Umbilical cord (tissue), 2 donors: ENCODE measurements at places on chromosomes 5 and 9.

DNA sequence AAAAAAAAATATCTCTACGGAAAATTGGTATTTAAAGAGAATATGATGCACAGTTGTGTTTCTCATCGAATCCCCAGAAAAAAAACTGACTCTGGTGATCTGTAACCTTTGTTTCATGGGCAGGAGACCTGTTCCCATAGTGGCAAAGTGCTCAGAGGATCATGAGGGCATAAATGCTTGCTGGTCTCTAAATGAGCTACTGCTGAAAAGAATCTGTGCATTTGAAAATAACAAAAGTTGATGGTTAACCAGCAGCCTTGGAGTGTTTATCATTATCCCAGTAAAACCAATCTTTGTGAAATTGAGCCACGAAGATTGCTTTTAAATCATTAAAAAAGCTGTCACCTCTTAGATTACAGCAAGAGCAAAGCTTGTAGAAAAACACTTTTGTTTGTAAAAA is 775.4 kb downstream of the MTRR start:
- no peak for DNase-seq

- no peak for DNase-seq
Observed at GRCh38 chr5:155087036-155087435, 73.5 kb downstream of the KIF4B start.

DNA sequence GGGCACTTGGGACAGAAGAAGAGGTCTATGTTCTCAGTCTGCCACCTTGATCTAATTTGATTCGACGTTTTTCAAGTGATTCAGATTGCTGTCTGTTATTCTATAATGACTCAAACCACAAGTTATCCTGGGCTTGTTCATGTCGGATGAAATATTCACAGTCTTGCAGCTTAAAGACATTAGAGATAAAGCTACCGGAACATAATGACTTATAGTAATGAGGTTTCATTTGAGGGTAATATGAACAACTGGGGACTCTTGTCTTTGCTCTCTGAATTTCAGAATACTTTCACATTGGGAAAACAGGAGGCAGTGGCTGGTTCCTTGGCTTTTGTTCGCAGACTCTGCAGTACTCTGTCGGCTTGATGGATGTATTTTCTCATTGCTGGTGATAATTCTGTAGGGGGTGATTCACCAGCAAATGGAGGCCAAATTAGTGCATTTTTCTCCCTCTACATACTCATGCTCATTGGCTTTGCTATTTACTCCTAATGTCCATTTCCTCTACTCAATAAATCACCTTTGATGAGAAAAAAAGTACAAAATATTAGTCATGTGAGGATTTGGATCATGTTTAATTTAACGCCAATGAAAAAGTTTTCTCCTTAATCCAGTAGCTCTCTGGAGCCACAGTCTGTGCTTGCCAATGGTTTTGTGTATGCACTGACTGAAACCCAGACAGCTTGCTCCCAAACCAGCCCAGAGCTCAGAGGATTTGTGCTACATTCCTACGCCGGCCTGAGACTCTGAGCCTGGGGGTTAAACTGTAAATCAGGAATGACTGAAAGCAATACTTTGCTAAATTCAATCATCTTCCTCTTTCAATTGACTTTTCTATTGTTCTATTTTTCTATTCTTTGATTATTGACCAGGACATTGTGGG is 154.7 kb upstream of the ANKH start:
- peak; percentile 78 for DNase-seq

- no peak for DNase-seq
Observed at GRCh38 chr9:135550344-135550918, 4.5 kb downstream of the OBP2A start.

GRCh38 chr9:99222416-99223270 is 561 bp downstream of the SEC61B start:
- DNase-seq = peak; percentile 35

- DNase-seq = peak; percentile 49
Observed at GRCh38 chr9:105141146-105141975, 103.1 kb upstream of the SLC44A1 start.

DNA sequence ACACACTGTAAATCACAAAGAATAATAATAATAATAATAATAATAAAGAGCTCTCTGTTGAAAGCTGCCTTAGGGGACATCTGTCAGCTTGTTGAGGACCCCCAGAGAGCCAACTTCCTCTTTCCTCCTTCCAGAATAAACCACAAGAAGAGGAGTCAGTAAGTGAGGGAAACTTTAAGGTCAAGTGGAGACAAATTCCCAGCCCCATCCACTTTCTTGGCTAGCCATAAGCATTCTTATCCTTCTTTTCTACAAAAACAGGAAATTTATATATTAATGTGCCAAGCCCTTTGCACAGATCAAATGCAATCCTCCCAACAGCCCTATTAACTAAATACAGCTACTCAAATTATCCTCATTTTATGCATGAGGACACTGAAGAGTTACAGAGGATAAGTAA is 9.4 kb upstream of the C5orf58 start:
- DNase-seq = no peak

DNA sequence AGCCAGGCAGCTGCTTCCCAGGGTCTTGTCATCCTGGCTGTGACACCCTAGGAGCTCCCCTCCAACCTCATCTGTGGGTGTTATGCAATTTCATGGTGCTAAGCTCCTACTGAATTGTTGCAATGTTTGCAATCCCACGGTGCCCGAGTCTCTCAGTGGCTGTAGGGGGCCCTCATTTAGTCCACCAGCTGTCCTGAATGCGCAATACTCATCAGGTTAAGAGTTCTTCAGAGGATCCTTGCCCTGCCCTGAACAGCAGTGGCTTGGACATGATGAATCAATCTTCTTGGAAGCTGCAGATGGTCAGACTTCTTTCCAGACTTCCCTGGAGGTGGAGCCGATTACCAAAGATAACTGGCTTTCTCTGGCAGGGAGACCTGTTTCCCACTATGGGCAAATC is 584.1 kb downstream of the CCDC171 start:
- DNase-seq = no peak

- no peak for DNase-seq
Observed at GRCh38 chr5:56983593-56984361, 31.9 kb upstream of the MIER3 start.

DNA sequence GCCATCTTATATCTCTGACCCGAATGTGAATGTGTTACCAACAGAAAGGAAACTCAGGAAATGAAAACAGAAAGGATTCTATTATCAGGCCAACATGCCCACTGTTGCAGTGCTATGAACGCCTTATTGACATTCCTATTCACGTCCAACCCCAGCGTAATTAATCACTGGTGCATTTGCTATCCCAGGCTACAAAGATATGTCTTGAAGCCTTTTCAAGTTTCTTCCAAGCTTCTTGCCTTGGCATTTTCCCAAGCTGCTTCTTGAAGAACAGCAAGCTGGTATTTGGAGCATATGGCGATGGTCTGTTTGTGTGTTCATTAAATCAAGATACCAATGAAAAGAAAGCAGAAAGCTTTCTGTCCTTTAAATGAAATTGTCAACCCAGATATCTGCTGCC is 579.2 kb upstream of the ZNF462 start:
- DNase-seq = peak; percentile 18

DNA sequence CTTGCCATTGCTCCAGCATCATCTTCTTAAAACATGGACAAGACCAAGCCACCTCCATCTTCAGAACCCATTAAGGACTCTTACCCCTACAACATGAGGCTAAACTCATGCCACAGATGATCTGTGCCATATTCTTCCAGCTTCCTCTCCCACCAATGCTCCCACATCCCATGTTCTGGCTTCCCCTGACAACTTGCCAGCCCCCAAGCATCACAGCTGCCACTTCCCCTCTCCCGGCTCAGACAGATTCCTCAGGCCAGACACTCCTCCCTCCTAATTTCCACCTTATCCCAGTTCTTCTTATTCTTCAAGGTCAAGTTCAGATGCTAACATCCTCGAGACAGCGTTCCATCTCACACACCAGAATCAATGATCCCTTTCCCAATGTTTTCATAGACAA is 57.8 kb downstream of the ANKH start:
- no peak for DNase-seq

DNA sequence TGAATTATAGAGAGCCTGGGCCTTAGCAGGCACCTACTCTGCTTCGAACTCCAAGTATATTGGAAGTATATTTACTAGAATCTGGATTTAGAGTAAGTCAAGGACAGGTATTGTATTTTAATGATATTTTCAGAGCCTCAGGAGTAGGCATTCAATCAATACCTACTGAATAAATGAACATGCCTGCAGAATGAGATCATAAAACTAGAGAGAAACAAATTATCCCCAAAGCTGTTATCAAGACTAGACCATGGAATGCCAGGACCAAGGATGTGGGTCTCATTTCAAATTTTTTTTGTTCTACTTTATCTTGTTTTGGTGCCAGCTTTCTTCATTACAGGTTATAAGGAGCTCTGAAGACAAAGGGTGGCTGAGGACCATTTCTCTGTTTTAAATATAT is 66.0 kb downstream of the GDNF start:
- DNase-seq = no peak

DNA sequence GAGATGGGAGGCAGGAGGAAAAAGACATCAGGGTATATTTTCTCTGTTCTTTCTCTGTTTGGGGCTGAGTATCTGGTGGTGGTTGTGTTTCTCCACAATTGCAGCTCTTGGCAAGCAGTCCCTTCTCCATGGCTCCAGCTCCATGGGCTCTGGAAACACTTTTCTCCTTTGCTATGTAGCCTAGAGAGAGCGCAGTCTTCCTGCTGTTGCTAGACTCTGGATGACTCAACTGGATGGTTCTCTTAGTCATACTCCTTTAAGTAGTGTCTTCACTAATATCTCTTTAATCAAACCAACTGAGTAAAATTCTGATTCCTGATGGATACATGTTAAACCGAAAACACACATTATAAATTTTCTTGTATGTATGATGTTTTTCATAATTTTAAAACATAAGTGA is 3.3 kb upstream of the PLGRKT start:
- no peak for DNase-seq

- DNase-seq = peak; percentile 83
Observed at GRCh38 chr5:126920291-126920690, 110.1 kb downstream of the MARCHF3 start.

DNA sequence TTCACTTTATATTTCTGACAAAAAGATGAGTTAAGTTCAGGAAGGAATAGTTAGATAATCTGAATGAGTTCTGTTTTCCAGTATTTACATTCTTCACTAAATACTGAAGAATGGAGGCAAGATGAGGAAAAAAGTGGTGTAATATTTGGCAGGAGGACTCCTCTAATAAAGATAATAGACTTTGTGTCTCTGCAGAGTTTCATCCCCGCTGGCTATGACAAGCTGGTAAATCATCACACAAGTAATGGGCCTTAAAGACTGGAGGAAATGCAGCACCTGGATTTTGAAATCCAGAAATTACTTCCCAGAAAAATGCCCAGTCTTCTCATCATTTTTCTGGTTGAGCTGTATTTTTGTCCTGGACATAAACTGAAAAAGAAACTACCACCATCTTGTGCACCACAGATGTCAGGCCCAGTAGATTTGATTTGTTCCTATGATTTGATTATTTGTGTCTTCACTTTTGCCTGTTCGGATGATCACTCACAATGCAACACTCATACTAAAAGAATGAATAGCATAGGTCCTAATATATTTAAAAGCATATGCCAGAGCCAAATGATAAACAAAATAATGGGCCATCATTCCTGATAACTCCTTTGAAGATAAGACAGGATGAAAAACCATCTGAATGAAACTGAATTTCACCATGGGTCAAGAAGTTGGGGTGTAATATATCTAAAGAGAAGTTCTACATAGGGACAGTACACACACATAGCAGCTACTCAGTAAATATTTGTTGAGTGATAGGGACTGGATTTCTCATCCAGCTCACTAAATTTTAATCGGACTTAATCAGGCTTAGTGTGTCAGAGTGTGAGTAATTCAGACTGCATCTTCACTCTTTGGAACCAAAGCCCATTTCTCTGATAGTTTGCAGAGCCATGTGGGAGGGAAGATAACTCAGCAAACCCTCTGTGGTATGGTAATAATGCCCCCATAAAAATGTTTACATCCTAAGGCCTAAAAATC is 200.5 kb downstream of the HINT1 start:
- peak; percentile 91 for DNase-seq

DNA sequence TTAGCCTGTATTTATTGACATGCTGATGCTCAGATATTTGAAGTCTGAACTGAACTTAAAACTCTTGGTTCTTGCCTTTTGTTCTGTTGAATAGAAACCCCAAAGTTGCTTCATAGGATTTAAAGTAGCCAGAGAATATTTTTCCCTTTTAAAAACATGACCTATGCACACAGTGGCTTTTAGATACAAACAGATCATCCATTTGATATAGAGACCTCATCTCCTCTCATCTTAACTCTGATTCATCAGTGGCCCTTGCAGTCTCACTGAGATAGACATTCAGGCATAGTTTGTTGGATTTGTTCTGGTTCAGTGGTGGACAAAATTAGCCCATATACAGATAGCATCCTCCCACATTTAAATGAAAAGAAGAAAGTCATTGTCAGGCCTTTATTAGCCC is 43.5 kb upstream of the PJA2 start:
- DNase-seq = no peak

- no peak for DNase-seq
Observed at GRCh38 chr9:117597977-117598376, 106.2 kb upstream of the TLR4 start.

GRCh38 chr9:17004500-17004899 is 130.3 kb upstream of the CNTLN start:
- DNase-seq = no peak

DNA sequence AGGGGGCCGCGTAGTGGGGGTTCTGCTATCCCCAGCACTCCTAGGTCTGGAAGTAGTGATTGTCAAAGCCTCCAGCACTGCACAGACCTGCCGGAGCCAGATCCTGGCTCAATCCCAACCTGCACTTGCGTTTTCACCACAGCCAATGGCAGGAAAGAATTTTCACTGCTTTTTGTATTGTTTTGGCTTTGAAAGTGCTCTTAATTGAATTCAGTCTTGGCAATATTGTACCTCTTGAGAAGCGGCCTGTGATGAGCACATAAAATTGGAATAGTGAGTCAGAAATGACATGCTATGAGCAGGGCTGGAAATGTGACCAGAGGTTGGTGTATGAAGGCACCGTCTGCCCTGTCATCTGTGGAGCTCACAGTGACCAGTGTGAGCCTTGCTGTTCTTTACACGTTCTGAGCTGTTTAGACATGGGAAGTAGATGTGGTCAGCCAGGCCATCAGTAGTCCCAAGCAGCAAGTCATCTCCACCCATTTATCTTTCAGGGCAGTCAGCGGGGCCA is 41.5 kb downstream of the SECISBP2 start:
- no peak for DNase-seq

GRCh38 chr5:57450991-57451876 is 31.4 kb downstream of the ACTBL2 start:
- peak; percentile 35 for DNase-seq

DNA sequence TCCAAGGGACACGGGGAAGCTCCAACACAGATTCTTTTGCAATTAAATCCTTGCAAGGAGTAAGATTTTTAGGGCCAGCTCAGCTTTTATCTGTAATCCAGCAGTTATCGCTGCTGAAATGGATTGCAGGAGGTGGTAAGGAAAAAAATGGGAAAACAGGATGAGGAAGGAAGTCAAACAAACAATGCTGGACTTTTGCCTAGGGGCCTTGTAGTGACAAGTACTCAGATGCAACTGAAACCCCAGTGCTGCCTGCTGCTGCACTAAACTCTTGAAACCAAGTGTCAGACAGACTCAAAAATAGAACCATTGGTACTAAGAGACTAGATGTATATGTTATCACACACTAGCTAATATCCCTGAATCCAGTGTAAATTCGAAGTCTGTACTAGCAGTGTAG is 309.2 kb downstream of the CTNND2 start:
- no peak for DNase-seq
